ENCODE measurements at places on chromosomes 4 and X.

- no peaks in the 10 kb centered on the region for H3K4me1 ChIP-seq
- no peaks in the 10 kb centered on the region for H3K27me3 ChIP-seq
- no peak overlapping the region for H3K27ac ChIP-seq
- H3K4me3 ChIP-seq = no peak overlapping the region
- H3K36me3 ChIP-seq = no peaks in the 10 kb centered on the region
These were observed 34.5 kb downstream of the UGT2B10 start for GRCh38 chr4:68850293-68850692.

- H3K27ac ChIP-seq = no peak overlapping the region
- no peak for DNase-seq
- peaks cover 14% of the 10 kb centered on the region for H3K4me1 ChIP-seq
- H3K4me3 ChIP-seq = no peak overlapping the region
These were observed 15.0 kb downstream of the RPS4X start for GRCh38 chrX:72262077-72262476.

GRCh38 chr4:124745985-124746801, 33.7 kb upstream of the ANKRD50 start:
- H3K4me1 ChIP-seq = no peaks in the 10 kb centered on the region
- no peak overlapping the region for H3K4me3 ChIP-seq
- H3K27ac ChIP-seq = no peak overlapping the region
- peaks cover 13% of the 10 kb centered on the region for H3K27me3 ChIP-seq
- H3K36me3 ChIP-seq = no peaks in the 10 kb centered on the region
- DNase-seq = no peak

DNA sequence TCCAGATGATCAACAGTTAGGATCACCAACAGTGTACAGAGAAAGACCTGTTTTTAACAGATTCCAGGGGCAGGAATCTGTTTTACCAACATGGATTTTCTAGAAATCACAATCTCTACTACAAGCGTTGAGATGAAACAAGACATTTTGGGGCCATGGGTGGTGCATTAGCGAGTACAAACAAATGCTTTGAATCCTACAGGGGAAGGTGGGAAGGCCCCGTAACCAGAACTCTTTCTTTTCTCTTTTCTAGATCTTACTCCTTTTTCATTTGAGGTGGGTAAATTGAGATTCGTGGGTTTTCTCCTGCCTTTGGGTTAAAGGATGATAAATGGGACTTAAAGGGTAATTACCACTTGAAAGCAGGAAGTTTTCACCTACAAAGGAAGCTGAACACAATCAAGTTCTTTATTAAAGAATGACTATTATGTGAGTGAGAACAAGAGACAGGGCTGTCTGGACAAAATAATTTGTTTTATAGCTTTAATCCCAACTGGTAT, 189.9 kb upstream of the ANXA3 start:
- no peaks in the 10 kb centered on the region for H3K36me3 ChIP-seq
- H3K4me3 ChIP-seq = no peak overlapping the region
- no peak for DNase-seq
- H3K4me1 ChIP-seq = peaks cover 2% of the 10 kb centered on the region
- H3K27me3 ChIP-seq = peaks cover 10% of the 10 kb centered on the region
- no peak overlapping the region for H3K27ac ChIP-seq

DNA sequence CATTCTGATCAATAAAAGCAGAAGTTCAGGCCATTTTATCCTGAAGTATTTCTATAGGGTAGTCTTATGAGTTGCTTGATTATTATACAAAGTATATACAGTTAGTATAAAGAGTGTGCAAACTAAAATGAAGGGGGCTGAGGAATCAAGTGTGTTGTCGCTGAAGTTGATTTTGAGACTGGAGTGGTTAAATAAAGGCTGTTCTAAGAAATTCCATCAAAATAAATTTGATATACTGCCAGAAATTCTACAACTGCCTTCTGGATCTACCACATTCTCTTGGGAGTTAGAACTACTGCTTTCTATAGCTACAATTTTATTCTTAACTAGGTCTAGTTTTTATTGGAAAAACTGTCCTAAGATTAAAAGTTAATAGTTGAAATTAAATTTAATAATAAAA, 12.4 kb downstream of the EDNRA start:
- no peak overlapping the region for H3K27ac ChIP-seq
- H3K27me3 ChIP-seq = peaks cover 2% of the 10 kb centered on the region
- H3K36me3 ChIP-seq = no peaks in the 10 kb centered on the region
- DNase-seq = no peak
- H3K4me1 ChIP-seq = no peaks in the 10 kb centered on the region

GRCh38 chrX:21479695-21480270, 105.6 kb downstream of the CNKSR2 start:
- H3K4me3 ChIP-seq = no peak overlapping the region
- DNase-seq = peak; percentile 60
- no peak overlapping the region for H3K27ac ChIP-seq
- peaks cover 3% of the 10 kb centered on the region for H3K4me1 ChIP-seq
- no peaks in the 10 kb centered on the region for H3K36me3 ChIP-seq

DNA sequence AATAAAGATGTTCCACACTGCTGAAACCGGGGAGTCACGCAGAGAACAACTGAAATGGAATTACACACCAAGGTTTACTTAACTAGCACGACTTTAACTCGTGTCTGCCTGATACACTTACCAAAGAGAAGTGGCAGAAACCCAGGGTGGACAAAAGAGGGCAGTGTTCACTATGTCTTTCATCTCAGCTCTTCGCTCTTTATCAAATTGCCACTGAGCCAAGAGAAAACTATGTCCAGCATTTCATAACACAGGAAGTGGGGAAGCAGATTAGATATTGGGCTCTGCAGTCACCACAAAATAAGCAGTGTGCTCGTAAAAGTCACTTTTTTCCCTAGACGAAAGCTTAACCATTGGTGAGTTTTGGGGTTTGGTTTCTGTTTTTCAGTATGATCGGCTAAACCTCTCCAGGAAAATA, 155.7 kb downstream of the CHIC2 start:
- peaks cover 15% of the 10 kb centered on the region for H3K4me1 ChIP-seq
- H3K27ac ChIP-seq = no peak overlapping the region
- H3K36me3 ChIP-seq = no peaks in the 10 kb centered on the region
- DNase-seq = peak; percentile 27
- no peak overlapping the region for H3K4me3 ChIP-seq

- H3K27ac ChIP-seq = no peak overlapping the region
- no peaks in the 10 kb centered on the region for H3K4me1 ChIP-seq
- no peak for DNase-seq
These were observed 88.6 kb upstream of the HHIP start for GRCh38 chr4:144557404-144557803.

- peaks cover 58% of the 10 kb centered on the region for H3K4me1 ChIP-seq
- H3K4me3 ChIP-seq = peak overlapping the region; percentile 91
- peak overlapping the region; percentile 93 for H3K27ac ChIP-seq
- H3K27me3 ChIP-seq = no peaks in the 10 kb centered on the region
These were observed 956 bp downstream of the TAPT1 start for GRCh38 chr4:16225167-16225862.

GRCh38 chrX:40467454-40467853, 113.3 kb upstream of the ATP6AP2 start:
- H3K36me3 ChIP-seq = no peaks in the 10 kb centered on the region
- no peak overlapping the region for H3K27ac ChIP-seq
- no peak overlapping the region for H3K4me3 ChIP-seq

DNA sequence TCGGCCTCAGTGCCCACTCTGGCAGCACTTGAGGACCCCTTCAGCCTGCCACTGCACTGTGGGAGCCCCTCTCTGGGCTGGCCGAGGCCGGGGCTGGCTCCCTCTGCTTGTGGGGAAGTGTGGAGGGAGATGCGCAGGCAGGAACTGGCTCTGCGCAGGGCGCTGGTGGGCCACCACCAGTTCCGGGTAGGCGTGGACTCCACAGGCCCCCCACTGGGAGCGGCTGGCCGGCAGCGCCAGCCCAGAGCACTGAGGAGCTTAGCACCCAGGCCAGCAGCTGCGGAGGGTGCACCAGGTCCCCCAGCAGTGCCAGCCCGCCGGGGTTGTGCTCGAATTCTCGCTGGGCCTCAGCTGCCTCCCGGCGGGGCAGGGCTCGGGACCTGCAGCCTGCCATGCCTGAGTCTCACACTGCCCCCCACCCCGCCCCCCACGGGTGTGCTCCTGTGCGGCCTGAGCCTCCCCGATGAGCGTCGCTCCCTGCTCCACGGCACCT, 216.9 kb upstream of the TACR3 start:
- no peak overlapping the region for H3K4me3 ChIP-seq
- H3K4me1 ChIP-seq = no peaks in the 10 kb centered on the region
- H3K27ac ChIP-seq = no peak overlapping the region
- H3K27me3 ChIP-seq = no peaks in the 10 kb centered on the region

GRCh38 chr4:120049732-120050494, 16.7 kb downstream of the MAD2L1 start:
- H3K36me3 ChIP-seq = no peaks in the 10 kb centered on the region
- H3K27me3 ChIP-seq = no peaks in the 10 kb centered on the region
- peak; percentile 69 for DNase-seq
- no peak overlapping the region for H3K27ac ChIP-seq
- peak overlapping the region; percentile 24 for H3K4me3 ChIP-seq

DNA sequence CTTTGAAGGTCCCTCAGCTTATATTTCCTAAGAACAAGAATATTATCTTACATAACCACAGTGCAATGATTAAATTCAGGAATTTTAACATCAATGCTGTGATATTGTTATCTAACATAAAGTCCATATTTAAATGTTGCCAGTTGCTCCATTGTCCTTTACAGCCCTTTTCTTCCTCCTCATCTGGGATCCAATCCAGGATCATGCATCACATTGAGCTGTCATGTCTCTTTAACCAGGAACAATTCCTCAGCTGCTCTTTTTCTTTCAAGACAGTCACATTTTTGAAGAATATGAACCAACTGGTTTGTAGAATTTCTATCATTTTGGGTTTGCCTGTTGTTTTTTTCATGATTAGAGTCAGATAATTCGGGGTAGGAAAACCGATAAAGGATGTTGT, 12.0 kb downstream of the TMSB4X start:
- H3K4me1 ChIP-seq = peaks cover 66% of the 10 kb centered on the region
- peak overlapping the region; percentile 99 for H3K27ac ChIP-seq
- no peaks in the 10 kb centered on the region for H3K27me3 ChIP-seq
- no peaks in the 10 kb centered on the region for H3K36me3 ChIP-seq
- DNase-seq = no peak
- no peak overlapping the region for H3K4me3 ChIP-seq

DNA sequence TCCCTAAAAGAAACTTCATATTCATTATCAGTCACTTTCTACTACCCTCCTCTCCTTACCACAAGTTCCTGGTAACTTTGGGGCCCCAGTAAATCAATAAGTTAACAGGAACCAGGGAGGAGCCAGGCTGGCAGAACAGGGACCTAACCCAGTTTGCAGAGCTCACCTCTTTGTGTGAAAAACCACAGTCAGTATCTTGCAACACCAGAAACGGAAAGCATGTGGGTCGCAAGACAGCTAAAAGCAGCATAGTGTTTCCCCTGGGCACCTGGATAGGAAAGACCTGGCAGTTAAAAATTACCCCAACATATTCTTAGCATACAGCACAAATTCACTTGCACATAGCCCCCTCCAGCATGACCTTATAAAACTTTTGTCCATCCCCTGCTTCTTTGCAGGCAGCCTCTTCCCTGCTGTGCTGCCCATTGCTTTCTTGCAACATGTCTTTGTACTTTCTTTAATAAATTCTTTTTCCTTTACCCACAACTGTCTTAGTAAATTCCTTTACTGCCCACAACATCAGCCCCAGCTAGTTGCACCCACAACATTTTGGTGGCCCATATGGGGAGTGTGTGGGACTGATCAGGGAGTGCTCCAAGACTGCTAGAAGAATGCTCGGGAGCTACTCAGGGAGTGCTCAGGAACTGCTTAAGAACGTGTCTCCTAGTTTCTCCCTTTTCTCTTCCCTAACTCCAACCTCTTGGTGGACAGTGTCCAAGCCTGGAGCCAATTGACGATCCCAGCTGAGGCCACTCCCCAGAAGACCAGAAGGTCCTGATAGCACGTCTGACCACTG, 83.4 kb downstream of the MSN start:
- peaks cover 60% of the 10 kb centered on the region for H3K4me1 ChIP-seq
- H3K36me3 ChIP-seq = peaks cover 2% of the 10 kb centered on the region
- H3K27ac ChIP-seq = peak overlapping the region; percentile 41
- peak; percentile 10 for DNase-seq
- H3K27me3 ChIP-seq = no peaks in the 10 kb centered on the region
- H3K4me3 ChIP-seq = peak overlapping the region; percentile 70

- no peak overlapping the region for H3K4me3 ChIP-seq
- DNase-seq = peak; percentile 36
- H3K27ac ChIP-seq = no peak overlapping the region
- no peaks in the 10 kb centered on the region for H3K4me1 ChIP-seq
These were observed 23.2 kb downstream of the PRPS2 start for GRCh38 chrX:12814420-12814819.

DNA sequence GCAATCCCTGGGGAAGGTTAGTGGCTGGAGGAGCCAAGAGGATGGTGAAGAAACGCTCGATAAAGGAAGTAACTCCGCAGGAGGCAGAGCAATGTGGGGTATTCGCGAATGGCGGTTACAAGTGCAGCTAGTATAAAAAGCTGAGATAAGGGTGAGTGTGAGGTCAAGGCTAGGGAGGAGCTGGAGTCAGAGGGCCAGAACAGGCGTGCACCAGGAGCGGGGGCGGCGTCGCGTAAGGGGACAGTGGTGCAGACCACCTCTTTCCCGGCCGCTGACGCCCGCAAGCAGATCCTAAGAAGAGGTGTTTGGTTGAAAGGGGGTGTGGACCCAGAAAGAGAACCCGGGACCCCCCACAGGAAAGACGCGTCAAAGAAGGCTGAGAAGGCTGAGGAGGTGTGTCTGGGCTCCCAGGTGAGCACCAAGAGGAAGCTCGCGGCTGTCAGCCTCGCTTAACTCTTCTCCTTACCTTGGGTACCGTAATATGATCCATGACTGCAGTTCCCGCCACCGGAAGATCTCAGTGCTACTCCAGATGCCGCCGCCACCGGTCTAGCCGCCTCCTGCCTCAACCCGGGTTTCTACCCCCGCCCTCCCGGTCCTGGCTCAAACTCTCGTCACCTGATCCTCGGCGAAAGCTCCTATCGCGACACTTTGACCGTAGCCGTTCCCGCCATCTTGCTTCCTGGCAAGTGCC, at the start of gene MTMR8:
Gene MTMR8 (minus strand): TSS at position 579 of the 694 bp plus-strand sequence. CDS start 89 bp downstream, at position 490.
- peak within 1 kb of the TSS; percentile 79 for H3K27ac ChIP-seq
- peak within 1 kb of the TSS; percentile 91 for H3K4me3 ChIP-seq
- peak; percentile 89 for DNase-seq
- H3K36me3 ChIP-seq = no peaks in the 10 kb centered on the region

DNA sequence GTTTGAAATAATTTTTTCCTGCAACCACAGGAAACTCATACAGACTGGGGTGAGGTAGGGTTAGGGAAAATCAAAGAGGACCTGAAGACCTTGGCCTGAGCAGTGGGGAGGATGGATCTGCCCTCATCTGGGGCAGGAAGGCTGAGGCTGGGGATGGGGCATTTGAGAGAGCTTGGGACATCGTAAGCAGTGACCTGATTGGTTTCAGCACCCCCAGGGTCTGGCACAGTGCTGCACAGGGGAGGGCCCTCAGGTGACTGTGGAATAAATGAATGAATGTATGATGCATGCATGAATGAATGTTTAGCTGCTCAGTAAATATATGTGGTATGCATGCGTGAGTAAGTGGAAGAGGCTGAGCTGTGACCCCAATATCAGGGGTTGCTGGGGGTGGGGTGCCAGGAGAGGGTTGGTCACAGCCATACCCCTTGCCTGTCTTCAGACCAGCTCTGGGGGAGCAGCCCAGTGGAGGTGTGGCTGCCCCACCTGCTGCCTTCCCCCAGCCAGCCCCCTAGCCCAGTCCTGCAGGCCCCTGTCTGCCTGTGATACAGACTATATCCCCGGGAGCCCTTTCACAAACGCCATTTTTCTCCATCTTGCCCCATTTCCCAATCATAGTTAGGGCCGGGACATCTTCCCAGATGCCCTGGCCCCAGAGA, 11.0 kb upstream of the TNIP2 start:
- no peak overlapping the region for H3K4me3 ChIP-seq
- no peaks in the 10 kb centered on the region for H3K27me3 ChIP-seq
- no peaks in the 10 kb centered on the region for H3K36me3 ChIP-seq
- DNase-seq = no peak

Measured in naive thymus-derived CD8-positive, alpha-beta T cell (primary cell).